ENCODE measurements at places on chromosomes 13 and 19. TPM values are rescaled to one million over a fixed set of nuclear protein-coding genes. Genes with fewer than 3 reads are reported as not detected.

The KIR3DL2 gene
- total RNA-seq = 0.27 TPM

The RHPN2 gene
- total RNA-seq = 5.3 TPM

The CYP4F2 gene
- not detected for total RNA-seq

The CRB3 gene
- total RNA-seq = 0.58 TPM

The SPRED3 gene
- total RNA-seq = 0.69 TPM

The CELF5 gene
- 0.56 TPM for total RNA-seq

The HSH2D gene
- 25.5 TPM for total RNA-seq

The VSTM2B gene
- total RNA-seq = not detected

The SPINT2 gene
- total RNA-seq = 68.4 TPM

The PEAK3 gene
- total RNA-seq = not detected

DNA sequence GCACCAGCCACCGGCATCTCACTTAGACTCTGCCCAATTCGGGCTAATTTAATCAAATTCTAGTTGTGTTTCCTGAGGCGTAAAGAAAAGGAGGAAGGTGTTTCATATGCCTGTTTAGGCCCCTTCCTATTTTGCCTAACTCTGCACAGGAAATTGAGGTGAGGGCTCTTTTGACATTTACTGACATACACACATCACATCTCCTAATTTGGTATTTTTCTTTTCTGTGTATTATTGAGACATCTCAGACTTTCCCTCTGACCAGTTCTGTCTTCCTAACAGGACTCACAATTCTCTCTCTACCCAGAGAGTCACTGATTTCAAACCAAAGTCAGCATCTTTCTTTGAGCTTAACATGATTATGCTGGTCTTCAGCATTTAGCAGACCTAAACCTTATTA lies 7.9 kb downstream of the CEACAM3 start:
- DNase-seq = no peak

GRCh38 chr19:39130337-39131254 lies 5.0 kb downstream of the PAK4 start:
- DNase-seq = no peak

DNA sequence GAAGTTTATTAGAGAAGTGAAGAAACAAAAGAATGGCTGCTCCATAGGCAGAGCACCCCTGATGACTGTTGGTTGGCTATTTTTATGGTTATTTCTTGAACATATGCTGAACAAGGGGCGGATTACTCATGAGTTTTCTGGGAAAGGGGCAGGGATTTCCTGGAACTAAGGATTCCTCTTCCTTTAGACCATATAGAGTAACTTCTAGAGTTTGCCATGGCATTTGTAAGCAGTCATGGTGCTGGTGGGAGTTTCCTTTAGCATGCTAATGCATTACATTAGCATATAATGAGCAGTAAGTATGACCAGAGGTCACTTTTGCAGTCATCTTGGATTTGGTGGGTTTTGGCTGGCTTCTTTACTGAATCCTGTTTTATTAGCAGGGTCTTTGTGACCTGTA lies 38.7 kb upstream of the PCDH8 start:
- DNase-seq = no peak

DNA sequence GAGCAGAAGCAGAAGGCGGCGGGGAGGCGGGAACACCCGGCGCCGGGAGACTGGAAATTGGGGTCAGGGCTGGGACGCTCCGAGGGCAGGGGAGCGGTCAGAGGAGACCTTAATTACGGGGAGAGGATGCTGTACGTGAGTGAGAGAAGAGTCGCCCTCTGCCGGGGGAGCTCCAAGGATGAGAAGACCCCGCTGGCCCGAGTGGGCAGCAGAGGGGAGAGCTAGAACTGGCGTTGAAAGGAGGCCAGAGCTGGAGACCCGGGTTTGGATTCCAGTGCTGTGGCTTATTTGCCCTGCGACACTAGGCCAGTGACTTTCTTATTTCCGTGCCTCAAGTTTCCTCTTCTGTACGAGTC lies 536 bp downstream of the FAM32A start:
- peak; percentile 80 for DNase-seq

GRCh38 chr19:32457571-32458158 lies 52.1 kb downstream of the DPY19L3 start:
- DNase-seq = no peak

GRCh38 chr19:10439588-10439987 lies 19.2 kb downstream of the PDE4A start:
- DNase-seq = no peak

DNA sequence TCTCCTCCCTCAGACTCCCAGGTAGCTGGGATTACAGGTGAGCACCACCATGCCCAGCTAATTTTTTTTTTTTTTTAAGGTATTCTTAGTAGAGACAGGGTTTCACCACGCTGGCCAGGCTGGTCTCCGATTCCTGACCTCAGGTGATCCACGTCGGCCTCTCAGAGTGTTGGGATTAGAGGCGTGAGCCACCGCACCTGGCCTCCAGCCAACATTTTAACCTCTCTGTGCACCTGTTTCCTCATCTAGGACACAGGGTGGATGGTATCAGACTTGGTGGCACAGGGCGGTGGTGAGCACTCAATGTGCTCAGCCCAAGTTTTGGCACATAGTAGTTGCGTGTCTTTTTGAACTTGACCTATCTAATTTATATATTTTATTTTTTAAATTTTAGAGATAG lies 12.5 kb downstream of the APBA3 start:
- no peak for DNase-seq

GRCh38 chr13:95301968-95302393 lies 730 bp upstream of the ABCC4 start:
- peak; percentile 51 for DNase-seq

- DNase-seq = no peak
Measured at GRCh38 chr13:80931118-80931517, 590.2 kb upstream of the SPRY2 start.

GRCh38 chr13:110505594-110505993 lies 55.9 kb downstream of the RAB20 start:
- DNase-seq = no peak

- DNase-seq = no peak
Measured at GRCh38 chr19:35773020-35773806, 2.2 kb upstream of the ARHGAP33 start.

DNA sequence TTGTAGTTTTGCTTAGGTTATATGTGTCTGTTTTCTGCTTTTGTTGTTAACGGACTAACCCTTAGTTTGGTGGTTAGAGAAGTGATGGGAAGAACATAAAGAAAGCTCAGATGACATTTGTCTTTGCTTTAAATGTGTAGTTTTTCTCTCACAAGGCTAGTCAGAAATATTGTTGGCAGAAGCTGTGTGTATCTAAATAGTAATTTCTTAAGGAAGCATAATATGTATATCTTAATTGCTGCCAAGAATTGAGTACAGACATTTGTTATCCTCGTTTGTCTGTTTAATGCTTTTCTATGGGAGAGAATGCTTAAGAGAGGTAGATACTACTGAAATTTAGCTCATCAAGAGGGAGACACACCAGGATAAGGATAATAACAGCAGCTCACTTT lies 2.7 kb downstream of the RGCC start:
- DNase-seq = no peak

DNA sequence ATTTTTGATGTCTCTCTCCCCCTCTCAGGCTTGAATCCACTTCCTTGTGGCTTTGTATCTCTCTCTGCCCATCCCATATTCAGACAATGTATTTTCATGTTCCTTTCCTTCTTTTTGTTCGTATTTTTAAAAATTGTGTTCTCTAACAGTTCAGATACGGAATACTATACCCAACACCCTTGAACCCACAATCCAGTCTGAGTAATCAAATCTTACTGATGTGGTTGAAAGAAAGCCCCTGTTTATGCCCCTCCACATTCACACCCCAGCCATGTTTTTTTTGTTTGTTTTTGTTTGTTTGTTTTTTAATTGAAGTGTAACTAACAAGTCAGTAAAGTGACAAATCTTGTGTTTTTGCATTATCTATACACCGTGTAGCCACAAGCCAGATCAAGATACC lies 1.4 kb downstream of the SPIB start:
- no peak for DNase-seq

GRCh38 chr19:35257113-35257461 lies 8.3 kb downstream of the LSR start:
- no peak for DNase-seq

DNA sequence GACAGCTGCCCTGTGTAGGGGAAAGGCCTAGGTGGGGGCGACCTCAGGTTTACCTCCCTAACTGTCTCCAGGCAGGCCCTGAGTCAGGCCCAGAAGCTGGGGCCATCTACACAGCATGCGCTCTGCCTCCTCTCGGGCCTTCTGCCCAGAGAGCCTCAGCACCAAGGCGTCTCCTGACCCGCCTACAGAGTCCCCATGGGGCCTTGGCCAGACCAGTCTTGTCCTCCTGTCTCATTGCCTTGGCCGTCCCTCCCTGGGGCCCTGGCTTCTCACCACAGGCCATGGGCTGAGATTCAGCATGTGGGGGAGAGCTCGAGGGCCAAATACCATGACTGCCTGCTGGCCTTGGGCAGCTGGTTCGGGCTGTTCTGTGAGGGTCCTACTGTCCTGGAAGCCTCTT lies 59.0 kb downstream of the SMARCA4 start:
- no peak for DNase-seq

GRCh38 chr19:32498648-32499200 lies 82.3 kb upstream of the PDCD5 start:
- DNase-seq = peak; percentile 12

Data from activated CD8-positive, alpha-beta T cell treated with anti-CD3 and anti-CD28 coated beads for 36 hours (primary cell).